NCI-H2029 treated with DMSO at 0.1 percent for 48 hours (cell line): ENCODE measurements at places on chromosomes 4 and X.

DNA sequence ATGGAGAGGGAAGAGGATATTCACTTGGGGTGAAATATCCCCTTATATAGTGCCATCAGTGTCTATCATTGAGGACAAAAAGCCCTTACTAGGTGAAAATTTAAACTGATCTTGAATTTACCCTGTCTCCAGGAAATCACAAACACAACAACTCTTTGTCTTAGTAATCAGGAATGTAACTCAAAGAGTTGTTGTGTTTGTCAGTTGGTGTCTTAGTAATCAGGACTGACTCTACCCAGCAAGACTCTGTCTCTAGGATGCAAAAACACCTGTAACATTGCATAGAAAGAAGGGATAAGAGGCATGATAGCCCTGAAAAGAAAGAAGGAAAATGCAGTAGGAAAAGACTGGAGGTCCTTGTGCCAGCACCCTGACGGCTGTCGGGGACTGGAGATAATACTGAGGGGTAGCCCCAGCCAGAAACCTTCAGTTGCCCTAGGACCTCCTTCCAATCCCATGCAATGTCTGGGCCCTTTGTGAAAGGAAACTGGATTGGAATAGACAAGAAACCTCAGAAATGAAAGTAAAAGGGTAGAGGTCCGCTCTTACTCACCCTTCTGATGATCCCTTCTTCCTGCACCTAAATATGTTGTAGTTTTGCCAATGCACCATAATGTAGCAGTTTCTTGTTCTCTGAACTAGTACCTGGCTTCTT lies 45.3 kb downstream of the HMGB2 start:
- DNase-seq, result no peak

GRCh38 chr4:46270986-46271596 lies 118.8 kb downstream of the GABRA2 start:
- no peak for DNase-seq

- no peak for DNase-seq
These were observed 47.6 kb upstream of the NEUROG2 start for GRCh38 chr4:112563431-112564200.

DNA sequence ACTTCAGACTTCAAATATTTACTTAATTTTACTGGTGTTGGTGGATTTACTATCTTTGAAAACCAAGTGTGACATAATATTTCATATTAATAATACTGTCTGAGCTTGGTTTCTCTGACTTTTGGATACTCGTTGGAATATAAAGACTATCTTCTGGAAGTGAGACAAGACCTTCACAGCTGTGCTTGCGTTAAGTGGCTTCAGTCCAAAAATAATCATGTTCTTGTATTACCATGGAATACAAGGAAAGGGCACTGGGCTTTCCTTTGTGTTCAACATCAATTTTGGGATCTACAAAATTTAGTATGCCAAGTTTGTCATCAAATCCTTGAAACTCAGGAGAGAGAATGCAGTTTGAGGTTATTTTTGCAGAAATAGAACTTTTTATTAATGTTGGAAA lies 712.4 kb upstream of the LCORL start:
- DNase-seq, result no peak

DNA sequence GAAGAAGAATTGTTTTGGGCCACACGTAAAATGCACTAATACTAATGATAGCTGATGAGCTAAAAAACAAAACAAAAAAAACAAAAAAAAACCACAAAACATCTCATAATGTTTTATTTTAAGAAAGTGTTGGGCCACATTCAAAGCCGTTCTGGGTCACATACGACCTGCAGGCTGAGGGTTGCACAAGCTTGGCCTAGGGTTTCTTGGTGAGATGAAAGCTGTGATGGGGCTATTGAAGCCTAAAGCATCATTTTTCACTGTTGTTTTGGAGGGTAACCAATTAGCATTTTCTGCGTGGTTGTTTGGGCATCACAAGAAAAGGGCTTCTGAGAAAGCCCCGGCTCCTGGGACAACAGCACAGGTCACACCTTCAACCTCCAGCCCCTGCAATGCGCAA lies 42.5 kb upstream of the ZNF157 start:
- no peak for DNase-seq

DNA sequence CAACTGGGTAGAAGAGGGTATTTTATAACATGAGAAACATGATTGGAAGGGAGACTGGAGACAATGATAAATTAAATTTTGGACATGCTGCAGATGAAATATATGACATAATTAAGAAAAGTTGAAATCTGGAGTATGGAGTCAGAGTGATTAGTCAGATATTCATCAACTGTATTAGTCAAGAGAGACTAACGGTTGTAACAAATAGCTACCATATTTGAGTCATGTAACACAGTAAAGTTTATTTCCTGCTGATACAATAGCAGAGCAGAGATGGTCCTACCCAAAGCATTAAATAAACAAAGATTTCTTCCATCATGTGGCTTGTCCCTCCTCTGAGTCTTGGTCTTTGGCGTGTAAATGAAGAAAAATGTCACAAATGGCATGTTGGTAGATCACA lies 321.3 kb downstream of the GALNTL6 start:
- DNase-seq, result no peak

DNA sequence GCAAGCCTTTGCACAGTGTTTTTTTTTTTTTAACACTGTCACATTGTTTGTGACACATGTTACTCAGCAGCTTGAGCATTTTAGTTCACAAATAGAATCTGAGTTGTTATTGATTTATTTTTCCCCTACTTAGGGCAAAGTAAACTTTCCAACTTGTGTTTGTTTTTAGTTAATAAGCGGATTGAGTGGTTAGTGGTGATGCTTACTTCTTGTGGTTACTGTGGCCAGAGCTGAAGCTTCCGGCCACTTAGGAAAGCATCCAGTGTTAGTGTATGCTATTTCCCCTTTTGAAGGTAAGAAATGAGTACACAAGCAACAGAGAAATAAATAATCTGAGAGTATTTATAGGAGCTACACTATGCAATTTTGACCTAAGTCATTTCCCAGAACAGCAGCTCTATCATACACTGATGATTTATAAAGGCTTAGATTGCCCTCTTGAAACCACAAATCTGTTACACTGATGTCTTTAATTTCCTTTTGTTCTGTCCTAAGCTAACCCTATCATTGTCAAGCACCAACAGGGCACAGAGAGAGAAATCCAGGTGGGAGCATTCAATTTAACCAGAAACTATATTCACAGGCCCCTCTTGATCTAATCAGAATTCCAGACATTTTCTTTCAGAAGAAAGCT lies 2464.6 kb downstream of the PCDH7 start:
- DNase-seq, result no peak

DNA sequence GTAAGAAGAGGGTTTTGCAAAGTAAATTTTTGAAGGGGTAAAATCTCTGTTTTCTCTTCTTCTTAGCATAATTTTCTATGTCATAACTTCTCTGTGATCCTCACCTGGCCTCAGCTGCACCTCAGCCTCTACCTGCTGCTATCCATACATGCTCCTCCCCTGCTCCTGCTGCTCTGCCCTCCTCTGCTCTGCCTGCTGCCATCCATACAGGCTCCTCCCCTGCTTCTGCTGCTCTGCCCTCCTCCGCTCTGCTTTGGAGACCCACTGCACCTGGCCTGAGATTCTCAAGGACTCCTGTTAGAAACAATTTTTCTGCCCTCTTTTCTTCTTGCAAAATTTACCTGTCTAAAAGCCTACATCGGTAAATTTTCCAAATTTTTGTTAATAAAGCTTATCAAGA lies 388.6 kb upstream of the PITX2 start:
- DNase-seq, result no peak

GRCh38 chr4:129455482-129455881 lies 359.5 kb downstream of the C4orf33 start:
- DNase-seq, result peak; percentile 73

DNA sequence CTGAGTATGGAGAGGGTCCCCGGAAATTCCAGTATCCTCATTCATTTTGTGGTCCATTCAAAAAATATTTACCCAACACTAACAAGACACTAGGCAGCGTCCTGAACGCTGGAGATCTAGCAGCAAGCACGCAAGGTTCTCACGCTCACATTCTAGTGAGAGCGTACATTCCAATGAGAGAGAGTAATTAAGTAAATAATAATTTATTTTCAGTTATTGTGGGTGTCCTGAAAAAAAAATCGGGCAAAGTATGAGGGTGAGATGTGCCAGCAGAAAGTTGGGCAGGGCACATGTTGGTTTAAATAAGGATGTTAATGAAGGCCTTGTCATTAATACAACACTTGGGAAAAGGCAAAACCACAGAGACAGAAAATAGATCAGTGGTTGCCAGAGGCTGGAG lies 4.0 kb upstream of the TMEM156 start:
- no peak for DNase-seq

- DNase-seq, result no peak
These were observed 92.1 kb upstream of the SFRP2 start for GRCh38 chr4:153880983-153881382.

DNA sequence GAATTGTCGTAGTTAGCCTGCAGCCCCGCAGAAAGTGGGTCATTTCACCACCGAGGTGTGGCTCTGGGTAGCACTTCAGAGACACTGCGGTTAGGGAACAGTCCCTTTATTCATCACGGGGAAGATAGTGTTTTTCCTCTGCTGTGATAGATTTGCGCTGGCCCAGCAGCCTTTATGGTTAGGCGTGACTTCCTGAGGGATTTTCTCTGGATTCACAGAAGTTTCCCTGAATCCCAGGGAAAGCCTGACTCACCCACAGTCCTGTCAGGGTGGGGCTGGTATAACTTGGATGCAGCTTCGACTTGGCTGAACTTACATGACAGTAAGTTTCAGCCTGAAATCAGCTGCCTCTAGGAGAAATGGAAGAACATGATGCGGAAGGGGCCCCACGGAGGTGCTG lies 196.3 kb upstream of the HHIP start:
- no peak for DNase-seq

DNA sequence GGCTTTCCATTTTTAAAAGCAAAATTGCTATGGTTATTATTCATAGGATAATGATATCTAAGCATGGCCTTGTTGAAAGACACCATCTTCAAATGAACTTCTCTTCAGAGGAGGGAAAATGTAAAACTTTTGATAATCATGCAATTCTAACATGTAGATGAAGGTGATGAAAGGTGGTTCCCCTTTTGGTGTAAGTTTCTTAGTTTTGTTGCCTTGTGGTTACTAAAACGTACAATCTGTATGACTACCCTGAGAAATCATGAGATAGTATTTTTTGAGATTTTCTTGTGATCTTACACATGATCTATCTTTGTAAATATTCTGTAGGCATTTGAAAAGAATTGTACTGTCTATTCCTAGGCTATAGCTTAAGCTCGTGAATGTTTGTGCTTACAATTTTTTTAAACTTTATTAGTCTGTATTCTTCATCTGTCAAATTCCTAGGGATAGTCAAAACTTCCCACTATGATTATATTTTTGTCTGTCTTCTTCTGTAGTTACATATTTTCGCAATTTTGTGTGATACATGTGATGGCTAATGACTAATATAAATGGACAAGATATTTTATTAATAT lies 47.5 kb downstream of the PTPN13 start:
- no peak for DNase-seq

- DNase-seq, result no peak
These were observed 18.2 kb upstream of the TNIP3 start for GRCh38 chr4:121182296-121182695.

GRCh38 chrX:14641681-14642655 lies 112.6 kb downstream of the GLRA2 start:
- DNase-seq, result no peak
